A549 treated with CpdA at 1 μM for 4 hours (cell line): ENCODE measurements at places on chromosomes 4 and X. TPM values are rescaled to one million over a fixed set of nuclear protein-coding genes. Genes with fewer than 3 reads are reported as not detected.

The AWAT2 gene
- not detected in 5 replicates for total RNA-seq

The SLC10A6 gene
- not detected in 5 replicates for total RNA-seq

The PCSK1N gene
- 18.4 to 50.4 TPM (median 44.8 TPM) in 5 replicates for total RNA-seq

The ARHGAP36 gene
- not detected in 5 replicates for total RNA-seq

The BTC gene
- total RNA-seq, result 1.2 to 1.6 TPM (median 1.4 TPM) in 5 replicates

The MID1 gene
- 38.0 to 54.9 TPM (median 47.8 TPM) in 5 replicates for total RNA-seq

The SSX4 gene
- not detected in 5 replicates for total RNA-seq

The EREG gene
- total RNA-seq, result 38.9 to 59.7 TPM (median 44.5 TPM) in 5 replicates

The H2BW2 gene
- not detected in 5 replicates for total RNA-seq

The HSFX4 gene
- total RNA-seq, result not detected in 5 replicates

The ARHGAP4 gene
- total RNA-seq, result 0.75 to 2.2 TPM (median 1.6 TPM) in 5 replicates

The YIPF6 gene
- 27.7 to 34.2 TPM (median 30.1 TPM) in 5 replicates for total RNA-seq

The MTM1 gene
- 5.8 to 8.6 TPM (median 6.2 TPM) in 5 replicates for total RNA-seq

The GAGE1 gene
- not detected in 5 replicates for total RNA-seq

The TCEAL6 gene
- total RNA-seq, result not detected in 5 replicates

The NXF2 gene
- total RNA-seq, result not detected in 5 replicates

The ADH1B gene
- total RNA-seq, result not detected in 5 replicates

The PPP4R3C gene
- total RNA-seq, result not detected in 5 replicates

The CCNA2 gene
- total RNA-seq, result 41.5 to 49.1 TPM (median 44.5 TPM) in 5 replicates

The CT83 gene
- not detected in 5 replicates for total RNA-seq

The CT45A1 gene
- 0.11 TPM in 1 of 5 replicates, not detected in the others for total RNA-seq

The MRFAP1 gene
- 237 to 261 TPM (median 251 TPM) in 5 replicates for total RNA-seq

The ATOH1 gene
- not detected in 5 replicates for total RNA-seq

The RTL9 gene
- total RNA-seq, result 0.05 to 0.12 TPM (median 0.07 TPM) in 5 replicates

The MAGEB17 gene
- total RNA-seq, result 0.03 TPM in 1 of 5 replicates, not detected in the others

The SLC9A7 gene
- 9.7 to 13.3 TPM (median 12.9 TPM) in 5 replicates for total RNA-seq

The UGT2B10 gene
- 0.07 to 0.09 TPM in 2 of 5 replicates, not detected in the others for total RNA-seq

The RNF150 gene
- total RNA-seq, result 0.19 to 0.49 TPM (median 0.31 TPM) in 5 replicates

The PNMA6A gene
- 3.1 to 5.0 TPM (median 4.8 TPM) in 5 replicates for total RNA-seq

The PRDM8 gene
- total RNA-seq, result 0.22 to 0.60 TPM (median 0.33 TPM) in 5 replicates

The TCP11X2 gene
- total RNA-seq, result not detected in 5 replicates

The ADH1C gene
- not detected in 5 replicates for total RNA-seq

The GRPEL1 gene
- total RNA-seq, result 61.5 to 71.1 TPM (median 65.7 TPM) in 5 replicates

The WDR17 gene
- 1.2 to 3.3 TPM (median 1.8 TPM) in 5 replicates for total RNA-seq

The CTSO gene
- total RNA-seq, result 0.79 to 1.5 TPM (median 1.0 TPM) in 5 replicates

The BRS3 gene
- not detected in 5 replicates for total RNA-seq

The KCNIP4 gene
- not detected in 5 replicates for total RNA-seq

The ETDB gene
- total RNA-seq, result not detected in 5 replicates

The FGFRL1 gene
- 16.6 to 24.2 TPM (median 23.8 TPM) in 5 replicates for total RNA-seq

The SASH3 gene
- not detected in 5 replicates for total RNA-seq

The GLRB gene
- total RNA-seq, result 0.78 to 1.1 TPM (median 0.91 TPM) in 5 replicates

The RBPJ gene
- total RNA-seq, result 10.7 to 17.4 TPM (median 13.0 TPM) in 5 replicates

The SLC10A4 gene
- total RNA-seq, result 5.4 to 8.0 TPM (median 7.7 TPM) in 5 replicates

The ARHGAP10 gene
- 16.2 to 17.2 TPM (median 16.3 TPM) in 5 replicates for total RNA-seq
